Activated naive CD8-positive, alpha-beta T cell treated with anti-CD3 and anti-CD28 coated beads for 36 hours (primary cell): ENCODE measurements at places on chromosomes 3 and 15. TPM values are rescaled to one million over a fixed set of nuclear protein-coding genes. Genes with fewer than 3 reads are reported as not detected.

DNA sequence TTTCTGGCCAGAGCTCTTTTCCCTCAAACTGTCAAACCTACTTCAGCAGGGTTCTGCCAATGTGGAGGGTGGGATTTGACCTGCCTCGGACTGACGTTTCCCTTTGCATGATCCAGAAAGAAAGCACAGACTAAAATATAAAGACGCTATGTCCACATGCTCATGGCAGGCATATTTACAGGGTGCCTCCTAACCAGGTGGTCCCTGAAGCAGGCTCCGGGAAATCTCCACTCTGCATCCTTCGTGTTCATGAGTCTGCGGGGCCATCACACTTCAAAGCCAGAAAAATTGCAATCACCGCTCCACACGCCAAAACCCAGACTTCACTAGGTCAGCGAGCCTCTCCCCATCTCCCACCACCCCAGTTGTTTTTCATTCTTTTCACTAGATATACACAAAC is 143.3 kb upstream of the IGF1R start:
- no peak for DNase-seq

GRCh38 chr3:24589931-24590880 is 95.6 kb upstream of the THRB start:
- DNase-seq = no peak

- DNase-seq = peak; percentile 15
These were observed 209.4 kb downstream of the CADPS start for GRCh38 chr3:62665627-62666437.

GRCh38 chr15:74129586-74130154 is 716 bp upstream of the ISLR2 start:
- DNase-seq = no peak

GRCh38 chr3:14331251-14331650 is 71.2 kb upstream of the SLC6A6 start:
- no peak for DNase-seq

DNA sequence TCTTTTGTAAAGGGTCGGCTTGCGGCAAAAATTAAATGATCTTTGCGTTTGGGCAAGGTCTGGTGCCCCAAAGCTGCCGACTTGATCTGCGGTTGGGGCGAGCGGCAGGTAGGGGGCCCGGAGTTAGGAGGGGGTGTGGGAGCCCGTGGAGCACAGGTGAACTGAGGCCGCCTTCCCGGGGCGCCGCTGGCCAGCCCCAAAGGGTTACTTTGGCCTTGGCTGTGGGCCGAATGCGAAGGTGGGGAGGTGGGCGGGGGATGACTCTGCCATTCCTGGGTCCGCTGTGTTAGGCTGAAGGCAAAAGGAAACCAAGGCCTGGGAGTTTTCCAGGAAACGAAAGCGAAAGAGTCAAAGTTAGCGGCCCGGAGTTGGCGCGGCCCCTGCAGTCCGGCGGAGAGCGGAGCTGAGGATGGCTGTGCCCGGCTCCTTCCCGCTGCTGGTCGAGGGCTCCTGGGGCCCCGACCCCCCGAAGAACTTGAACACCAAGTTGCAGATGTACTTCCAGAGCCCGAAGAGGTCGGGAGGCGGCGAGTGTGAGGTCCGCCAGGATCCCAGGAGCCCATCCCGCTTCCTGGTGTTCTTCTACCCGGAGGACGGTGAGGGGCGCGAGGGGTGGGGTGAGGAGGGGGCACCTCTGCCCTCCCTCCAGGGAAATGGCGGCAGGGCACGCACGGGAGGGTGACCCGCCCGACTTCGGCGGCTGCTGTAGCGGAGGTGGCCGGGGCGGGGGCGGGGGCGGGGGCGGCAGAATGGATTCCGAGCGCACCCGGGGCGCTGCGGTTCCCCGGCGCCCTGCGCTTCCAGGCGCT is at the start of gene PARP14:
PARP14 (plus strand) TSS at position 365 of the 809 bp plus-strand sequence; CDS start at position 410, 45 bp downstream.
- peak; percentile 74 for DNase-seq

DNA sequence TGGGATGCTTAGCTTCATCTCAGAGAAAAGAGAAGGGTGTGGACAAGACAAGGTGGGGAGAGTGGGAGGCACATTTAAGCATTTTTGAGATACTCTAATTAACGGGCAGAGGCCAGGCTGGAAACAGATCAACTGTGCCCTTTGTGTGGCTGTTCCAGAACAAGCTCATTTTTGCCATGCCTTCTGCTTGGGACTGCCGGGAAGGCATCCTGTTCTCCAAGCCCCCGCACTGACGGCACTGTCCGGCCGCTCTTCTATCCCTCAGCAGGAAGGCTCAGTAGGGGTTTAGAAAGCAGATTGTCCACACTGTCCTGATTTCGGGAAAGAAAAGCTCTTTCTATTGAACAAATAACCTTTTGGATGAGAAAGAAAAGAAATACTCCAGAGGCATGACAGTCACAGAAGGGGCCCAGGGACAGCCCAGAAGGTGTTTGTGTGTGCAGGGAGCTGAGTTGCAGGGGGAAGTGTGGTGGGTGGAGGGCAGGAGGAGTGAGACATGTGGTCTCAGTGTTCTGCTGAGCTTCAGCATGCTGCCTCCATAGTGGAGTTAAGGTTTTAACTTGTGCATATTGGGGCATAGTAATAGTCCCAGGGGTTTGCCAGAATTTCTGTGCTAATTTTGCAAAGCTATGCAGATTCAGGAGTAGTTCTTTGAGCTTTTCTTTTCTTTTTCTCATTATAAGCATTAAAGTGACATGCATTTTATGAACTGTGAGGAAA is 27.3 kb downstream of the SV2B start:
- no peak for DNase-seq

GRCh38 chr15:62063825-62064635 is 2.7 kb upstream of the C2CD4A start:
- no peak for DNase-seq

GRCh38 chr3:69250014-69250413 is 127.6 kb upstream of the LMOD3 start:
- DNase-seq = peak; percentile 31

- no peak for DNase-seq
These were observed 2.5 kb downstream of the CLDN11 start for GRCh38 chr3:170421111-170421641.

DNA sequence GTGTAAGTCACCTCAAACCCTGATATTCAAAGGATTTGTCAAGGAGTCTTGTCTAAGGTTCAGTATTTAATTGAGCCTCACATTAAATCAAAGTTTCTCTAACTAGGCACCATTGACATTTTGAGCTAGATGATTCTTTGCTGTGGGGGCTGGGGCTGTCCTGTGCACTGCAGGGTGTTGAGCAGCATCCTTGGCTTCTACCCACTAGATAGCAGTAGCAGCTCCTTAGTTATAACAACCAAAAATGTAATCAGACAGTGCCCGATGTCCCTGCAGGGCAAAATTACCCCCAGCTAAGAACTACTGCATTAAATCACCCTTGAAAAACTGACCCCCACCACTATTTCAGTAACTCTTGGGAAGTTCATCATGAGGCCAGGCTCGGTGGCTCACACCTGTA is 17.3 kb upstream of the ATP13A3 start:
- DNase-seq = no peak

DNA sequence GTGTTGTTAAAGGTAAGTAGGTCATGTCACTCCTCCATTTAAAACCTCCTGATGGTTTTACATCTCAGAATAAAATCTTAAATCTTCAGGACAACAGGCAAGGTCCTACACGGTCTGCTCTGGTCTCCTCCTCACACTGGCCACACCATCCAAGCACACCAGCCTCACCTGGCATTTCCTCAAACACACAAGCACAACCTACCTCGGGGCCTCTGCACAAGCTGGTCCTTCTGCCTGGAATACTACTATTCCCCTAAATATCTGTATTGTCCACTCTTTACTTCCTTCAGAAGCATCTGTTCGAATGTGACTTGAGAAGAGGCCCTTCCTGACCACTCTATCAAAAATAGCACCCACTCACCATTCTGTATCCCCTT is 1.8 kb downstream of the GORASP1 start:
- no peak for DNase-seq

- DNase-seq = no peak
These were observed 28.9 kb downstream of the PRICKLE2 start for GRCh38 chr3:64196236-64196929.

- no peak for DNase-seq
These were observed 58.1 kb upstream of the SLC6A6 start for GRCh38 chr3:14344351-14344750.

- no peak for DNase-seq
These were observed 2.0 kb downstream of the SNRK start for GRCh38 chr3:43288366-43288765.

DNA sequence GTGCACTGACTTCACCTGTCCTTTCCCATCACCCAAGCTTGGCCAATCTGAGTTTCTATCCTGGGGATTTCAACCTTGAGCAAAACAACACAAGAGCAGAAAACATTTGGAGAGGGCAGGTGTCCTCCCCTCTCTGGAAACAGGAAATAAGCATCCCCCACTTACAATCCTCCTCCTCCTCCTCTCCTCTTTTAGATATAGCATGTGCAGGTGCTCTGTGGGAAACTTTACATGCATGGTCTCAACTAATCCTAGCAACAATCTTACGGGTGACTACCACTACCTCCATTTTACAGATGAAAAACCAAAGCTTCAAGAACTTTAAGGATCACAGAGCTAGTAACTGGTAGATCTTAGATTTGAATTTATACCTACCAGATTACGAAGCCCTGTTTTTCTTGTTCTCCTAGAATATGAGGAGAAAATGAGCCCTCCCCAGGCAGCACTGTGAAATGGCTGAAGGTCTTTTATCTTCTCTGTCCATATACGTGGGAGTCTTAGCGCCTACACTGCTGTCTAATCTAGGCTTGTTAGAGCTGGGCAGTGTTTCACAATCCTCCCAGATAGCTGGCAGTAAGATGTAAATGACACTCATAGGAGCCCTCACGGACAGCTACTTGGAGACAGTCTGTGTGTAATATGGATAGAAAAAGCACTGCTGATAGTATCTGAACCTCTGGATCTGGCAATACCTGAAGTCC is 301.2 kb upstream of the PROK2 start:
- no peak for DNase-seq

GRCh38 chr3:62607287-62608029 is 234.1 kb upstream of the FEZF2 start:
- DNase-seq = no peak

GRCh38 chr15:46778876-46779275 is 938.4 kb upstream of the SEMA6D start:
- no peak for DNase-seq

- DNase-seq = no peak
These were observed 355.3 kb downstream of the ROBO1 start for GRCh38 chr3:79412537-79412936.

- no peak for DNase-seq
These were observed 4.1 kb downstream of the FBLN2 start for GRCh38 chr3:13552857-13553652.

- no peak for DNase-seq
These were observed 3.1 kb upstream of the AP2M1 start for GRCh38 chr3:184171562-184171961.

DNA sequence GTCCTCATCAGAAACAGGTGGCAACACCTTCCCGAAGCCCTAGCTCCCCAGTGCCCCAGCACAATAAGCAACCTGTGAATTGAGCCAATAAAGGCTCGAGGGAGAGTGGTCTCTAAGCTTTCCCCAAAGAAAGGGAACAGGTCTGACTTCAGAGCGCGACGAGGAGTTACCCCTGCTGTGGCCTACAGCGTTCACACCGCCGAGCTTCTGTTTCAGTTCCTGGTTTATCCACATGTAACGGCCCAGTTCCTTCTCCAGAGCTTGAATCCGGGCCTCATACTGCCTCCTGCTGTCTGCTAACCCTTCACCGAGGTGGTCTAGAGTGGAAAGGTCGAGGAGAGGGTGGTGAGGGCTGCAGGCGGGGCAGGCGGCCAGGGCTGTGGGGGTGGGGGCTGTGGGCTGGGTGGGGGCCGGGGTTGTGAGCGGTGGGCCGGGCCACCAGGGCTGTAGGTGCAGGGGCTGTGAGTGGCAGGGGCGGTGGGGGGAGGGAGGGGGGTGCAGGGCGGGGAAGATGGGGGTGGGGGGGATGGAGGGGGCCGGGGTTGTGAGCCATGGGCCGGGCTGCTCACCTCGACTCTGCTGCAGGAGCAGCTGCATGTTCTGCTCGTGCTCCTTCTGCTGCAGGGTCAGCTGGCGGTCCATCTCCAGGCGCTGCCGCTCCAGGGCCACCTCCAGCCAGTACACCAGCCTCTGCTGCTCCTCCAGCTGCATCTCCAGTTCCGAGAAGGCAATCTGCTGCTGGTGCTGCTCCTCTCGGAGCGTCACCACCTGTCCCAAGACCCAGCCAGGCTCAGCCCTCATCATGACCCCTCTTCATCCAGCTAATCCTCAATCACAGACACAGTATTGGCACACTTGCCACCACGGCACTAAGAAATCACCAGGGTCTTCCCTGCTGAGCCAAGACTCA is 26.2 kb downstream of the KIF7 start:
- no peak for DNase-seq

DNA sequence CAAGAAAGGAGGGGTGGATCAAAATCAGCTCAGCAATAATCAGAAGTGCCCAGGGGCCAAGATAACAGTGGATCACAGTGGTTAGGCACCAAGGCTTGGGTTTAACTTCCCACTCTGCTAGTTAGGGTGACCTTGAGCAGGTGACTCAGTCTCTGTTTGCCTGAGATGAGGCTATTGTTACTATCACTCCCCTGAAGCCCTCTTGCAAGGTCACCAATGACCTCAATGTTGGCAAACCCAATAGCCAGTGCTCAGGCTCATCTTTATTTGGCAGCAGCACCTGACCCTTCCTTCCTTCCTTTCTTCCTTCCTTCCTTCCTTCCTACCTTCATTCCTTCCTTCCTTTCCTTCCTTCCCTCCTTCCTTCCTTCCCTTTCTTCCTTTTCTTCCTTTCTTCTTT is 102.4 kb upstream of the HACD2 start:
- no peak for DNase-seq

DNA sequence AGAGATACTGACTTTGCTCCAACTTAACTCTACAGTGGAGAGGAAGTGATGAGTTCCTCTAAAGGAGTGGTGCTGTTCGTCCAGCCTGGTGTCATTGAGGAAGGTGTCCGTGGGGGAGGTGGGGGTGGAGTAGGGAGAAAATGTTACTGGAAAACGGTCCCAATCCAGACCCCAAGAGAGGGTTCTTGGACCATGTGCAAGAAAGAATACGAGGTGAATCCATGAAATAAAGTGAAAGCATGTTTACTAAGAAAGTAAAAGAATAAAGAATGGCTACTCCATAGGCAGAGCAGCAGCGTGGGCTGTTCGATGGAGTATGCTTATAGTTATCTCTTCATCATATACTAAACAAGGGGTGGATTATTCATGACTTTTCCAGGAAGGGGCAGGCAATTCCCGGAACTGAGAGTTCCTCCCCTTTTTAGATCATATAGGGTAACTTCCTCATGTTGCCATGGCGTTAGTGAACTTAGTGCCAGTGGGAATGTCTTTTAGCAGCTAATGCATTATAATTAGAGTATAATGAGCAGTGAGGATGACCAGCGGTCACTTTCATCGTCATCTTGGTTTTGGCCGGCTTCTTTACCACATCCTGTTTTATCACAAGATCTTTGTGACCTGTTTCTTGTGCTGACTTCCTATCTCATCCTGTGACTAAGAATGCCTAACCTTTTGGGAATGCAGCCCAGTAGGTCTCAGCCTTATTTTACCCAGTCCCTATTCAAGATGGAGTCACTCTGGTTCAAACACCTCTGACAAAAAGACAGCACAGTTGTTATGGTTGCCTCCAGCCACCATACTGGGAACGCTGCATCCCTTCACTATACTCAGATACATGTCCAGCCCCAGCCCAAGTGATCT is 38.6 kb downstream of the CLEC3B start:
- DNase-seq = peak; percentile 67

Gene LTK
- total RNA-seq = 0.16 TPM

Gene MELTF
- total RNA-seq = 2.7 TPM

Gene PLSCR1
- 85.2 TPM for total RNA-seq

Gene GOLGA6L10
- total RNA-seq = 1.1 TPM

Gene MAP6D1
- total RNA-seq = 6.5 TPM

Gene PRICKLE2
- total RNA-seq = not detected

Gene CHRD
- not detected for total RNA-seq

Gene GOLGA8S
- 0.18 TPM for total RNA-seq

Gene MINDY2
- total RNA-seq = 9.8 TPM

Gene PLCL2
- total RNA-seq = 19.1 TPM

Gene ADAMTS9
- total RNA-seq = not detected
